Stimulated activated CD8-positive, alpha-beta memory T cell treated with anti-CD3 and anti-CD28 coated beads, Interleukin-7, amount 100 ng/mL, for 1 hour (primary cell): ENCODE measurements at places on chromosomes 5 and 9.

- DNase-seq: no peak
Observed at GRCh38 chr9:115046199-115046598, 71.8 kb downstream of the TNC start.

- DNase-seq: no peak
Observed at GRCh38 chr5:377326-377981, 55.9 kb downstream of the AHRR start.

DNA sequence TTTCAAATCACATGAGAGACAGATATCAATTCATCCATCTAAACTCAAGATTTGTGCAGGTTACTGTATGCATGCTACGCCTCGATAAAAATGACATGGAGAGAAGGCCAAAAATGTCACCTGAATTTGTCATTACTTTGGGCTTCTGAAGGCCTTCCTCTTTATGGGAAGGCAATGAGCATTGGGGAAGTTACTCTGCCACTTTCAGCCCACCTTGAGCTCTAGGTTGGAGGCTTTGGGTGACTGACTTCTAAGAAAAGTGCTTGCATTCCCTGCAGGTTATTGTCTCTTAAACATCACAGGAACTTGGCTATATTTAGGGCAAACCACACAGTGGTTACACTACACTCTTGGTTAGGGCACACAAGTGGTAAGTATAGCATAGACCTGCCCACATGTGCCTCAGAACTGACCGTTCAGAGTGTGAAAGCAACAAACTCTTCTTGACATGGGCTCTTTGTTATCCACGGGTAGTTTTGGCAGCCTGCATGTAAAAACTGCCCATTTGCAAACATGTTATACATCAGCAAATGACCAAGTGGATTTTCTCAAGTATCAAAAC is 169.5 kb downstream of the ZNF608 start:
- no peak for DNase-seq

- no peak for DNase-seq
Observed at GRCh38 chr9:34502891-34503290, 19.9 kb downstream of the ENHO start.

GRCh38 chr5:56632199-56632598 is 183.2 kb upstream of the MAP3K1 start:
- no peak for DNase-seq

- no peak for DNase-seq
Observed at GRCh38 chr5:39443911-39444310, 19.1 kb upstream of the DAB2 start.

- DNase-seq: no peak
Observed at GRCh38 chr5:142197098-142197497, 88.5 kb downstream of the NDFIP1 start.

GRCh38 chr5:1801222-1801966 is at the start of gene NDUFS6:
TSS of gene NDUFS6 (plus strand) at chr5:1801407. CDS start at chr5:1801418, 11 bp downstream.
- DNase-seq: peak; percentile 57
